SIG-M5 (cell line): ENCODE measurements at places on chromosomes 2 and 18.

GRCh38 chr18:9081940-9082339, 20.6 kb upstream of the NDUFV2 start:
- no peak for DNase-seq

DNA sequence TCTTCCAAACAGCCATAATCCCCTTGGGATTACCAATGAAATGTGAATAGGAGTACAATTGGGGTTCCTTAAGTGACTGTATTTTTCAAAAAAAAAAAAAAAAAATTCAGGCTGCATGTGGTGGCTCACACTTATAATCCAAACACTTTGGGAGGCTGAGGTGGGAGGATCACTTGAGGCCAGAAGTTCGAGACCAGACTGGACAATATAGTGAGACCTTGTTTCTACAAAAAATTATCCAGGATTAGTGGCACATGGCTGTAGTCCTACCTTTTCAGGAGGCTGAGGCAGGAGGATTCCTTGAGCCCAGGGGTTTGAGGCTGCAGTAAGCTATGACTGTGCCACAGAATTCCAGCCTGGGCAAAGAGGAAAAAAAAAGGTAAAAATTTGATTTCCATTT, 189.6 kb upstream of the GATA6 start:
- no peak for DNase-seq

DNA sequence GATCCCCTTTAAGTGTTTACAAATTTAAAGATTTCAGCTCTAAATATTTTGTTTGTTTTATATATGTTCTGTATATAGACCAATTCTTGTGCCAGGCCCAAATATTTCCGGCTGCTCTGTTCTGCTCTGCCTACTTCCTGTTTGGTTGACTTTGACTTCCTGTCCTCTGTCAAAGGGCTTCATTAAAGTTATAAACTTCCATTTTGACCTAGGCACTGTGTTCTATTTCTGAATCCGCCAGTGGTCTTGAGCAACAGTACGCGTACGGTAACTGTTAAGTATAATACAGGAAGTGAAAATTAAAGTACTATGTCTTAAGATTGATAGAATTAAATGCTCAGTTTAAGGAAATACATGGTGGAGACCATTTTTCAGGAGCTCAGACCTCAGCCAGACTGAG, 13.5 kb upstream of the REL start:
- DNase-seq, result peak; percentile 97

GRCh38 chr2:108988076-108988795, 784 bp downstream of the EDAR start:
- no peak for DNase-seq

GRCh38 chr2:65355186-65355831, 77.1 kb downstream of the SPRED2 start:
- DNase-seq, result no peak

- no peak for DNase-seq
Measured at GRCh38 chr2:142040556-142040955, 90.3 kb downstream of the LRP1B start.

DNA sequence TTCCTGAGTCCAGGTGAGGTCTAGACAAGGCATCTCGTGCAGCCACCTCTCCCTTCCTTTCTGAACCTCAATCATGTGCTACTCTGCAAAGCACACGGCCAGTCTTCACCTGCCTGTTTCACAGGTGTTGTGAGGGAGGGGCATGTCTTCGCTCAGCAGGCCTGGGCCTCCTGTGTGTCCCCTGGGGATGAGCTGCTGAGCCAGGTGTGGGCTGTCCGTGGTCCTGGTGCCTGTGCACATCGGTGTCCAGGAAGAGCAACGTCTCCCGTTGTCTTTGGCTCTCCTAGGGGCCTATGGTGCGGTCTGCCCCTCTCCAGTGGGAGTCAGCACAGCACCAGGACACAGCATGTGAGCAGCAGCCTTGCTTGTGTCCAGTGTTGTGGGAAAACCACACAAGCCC, 16.7 kb downstream of the ARHGEF4 start:
- DNase-seq, result no peak

DNA sequence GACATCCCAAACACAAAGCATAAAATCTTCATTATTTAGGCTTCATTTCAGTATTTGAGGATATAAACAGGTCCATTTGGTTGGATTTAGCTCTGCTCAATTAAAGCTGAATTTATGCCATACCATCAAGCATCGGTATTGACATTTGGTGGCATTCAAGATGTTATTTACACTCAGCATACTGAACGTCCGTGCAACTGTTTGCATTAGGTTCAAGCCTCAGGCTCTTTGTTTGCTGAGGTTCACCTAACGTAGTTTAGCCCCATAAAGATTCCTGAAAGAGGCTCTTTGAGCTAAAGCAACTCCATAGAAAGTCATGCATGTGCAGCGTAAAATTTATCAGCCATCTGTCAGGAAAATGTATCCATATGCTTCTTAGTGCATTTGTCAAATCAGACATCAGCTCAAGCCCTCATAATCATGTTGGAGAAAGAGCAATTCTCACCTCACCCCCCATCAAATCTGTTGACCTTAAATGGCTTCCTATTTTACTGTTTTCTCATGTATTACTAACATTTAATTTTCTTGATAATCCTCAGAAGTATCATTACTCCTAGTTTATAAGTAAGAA, 366.9 kb downstream of the EPHA4 start:
- DNase-seq, result no peak

GRCh38 chr18:76588601-76589226, 93.7 kb upstream of the ZNF516 start:
- no peak for DNase-seq

- no peak for DNase-seq
Measured at GRCh38 chr18:59453468-59453961, 94.5 kb upstream of the LMAN1 start.

DNA sequence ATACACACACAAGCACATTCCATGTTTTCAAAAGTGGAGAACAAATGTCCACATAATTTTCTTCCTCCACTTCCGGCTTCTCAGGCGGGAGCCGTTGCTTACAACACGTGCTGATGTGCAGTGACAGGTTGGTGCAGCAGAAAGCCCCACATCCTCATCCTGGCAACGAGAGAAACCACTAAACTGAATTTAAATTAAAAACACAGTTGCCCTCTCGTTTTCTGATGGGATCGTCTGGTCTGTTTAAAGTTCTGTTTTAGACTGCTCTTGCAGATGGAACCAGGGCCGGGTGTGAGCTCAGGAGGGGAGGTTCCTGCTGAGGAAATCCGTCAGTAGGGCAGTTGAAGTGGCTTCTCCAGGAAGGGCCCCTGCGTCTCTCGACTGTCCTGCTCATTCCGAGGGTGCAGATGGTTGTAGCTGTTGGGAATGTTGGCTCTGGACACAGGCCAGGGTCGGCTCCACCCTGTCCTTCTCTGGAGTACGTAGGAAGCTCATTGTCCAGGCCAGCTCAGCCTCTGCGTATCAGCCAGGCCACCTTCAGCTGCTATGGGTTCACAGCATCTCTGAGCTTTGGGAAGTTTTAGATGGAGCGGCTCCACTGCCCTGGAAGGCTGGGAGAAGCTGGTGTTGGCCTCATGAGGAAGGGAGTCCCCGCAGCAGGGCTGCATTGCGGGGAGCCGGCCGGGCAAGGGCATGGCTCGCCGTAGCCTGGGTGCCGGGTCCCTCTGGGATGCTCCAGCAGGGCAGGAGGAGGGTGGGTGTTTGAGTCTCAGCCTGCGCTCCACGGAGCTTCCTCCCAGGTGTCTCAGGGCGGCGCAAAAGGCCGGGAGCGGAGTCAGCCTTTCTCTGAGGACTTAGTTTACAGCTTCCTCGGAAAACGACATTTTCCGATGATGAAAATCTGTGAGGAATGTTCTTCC, 58.3 kb downstream of the NFATC1 start:
- DNase-seq, result no peak

- no peak for DNase-seq
Measured at GRCh38 chr2:1406434-1406833, 6.8 kb upstream of the TPO start.

- DNase-seq, result no peak
Measured at GRCh38 chr18:24651434-24651833, 191.0 kb downstream of the HRH4 start.

DNA sequence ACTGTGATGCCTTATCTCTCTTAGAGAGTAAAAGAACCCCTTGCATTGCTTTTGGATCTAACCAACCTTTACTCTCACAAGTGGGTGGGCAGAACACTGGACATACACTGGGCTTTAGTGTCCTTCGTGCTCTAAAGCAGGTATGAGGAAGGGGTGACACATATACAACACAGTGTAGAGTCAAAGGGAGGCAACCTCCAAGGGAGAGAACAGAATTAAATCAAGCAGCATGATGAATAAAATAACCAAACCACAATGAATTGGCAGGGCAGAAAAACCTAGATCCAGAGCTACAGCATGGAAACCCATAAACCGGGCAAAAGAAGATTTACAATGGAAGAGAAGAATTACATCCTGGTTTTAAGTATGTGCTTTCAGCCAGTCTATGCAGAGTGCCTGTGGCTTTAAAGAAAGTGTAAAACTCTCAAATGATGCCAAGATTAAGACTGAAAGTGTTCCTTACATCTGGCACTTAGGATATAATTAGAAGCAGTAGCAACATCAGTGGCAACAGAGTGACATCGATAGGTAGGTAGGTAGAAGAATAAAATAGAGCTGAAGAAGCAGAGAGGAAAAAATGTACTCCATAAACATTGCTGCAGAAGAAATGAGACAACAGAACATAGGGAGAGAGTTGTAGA, 191.7 kb upstream of the ZC3H15 start:
- DNase-seq, result no peak

- DNase-seq, result no peak
Measured at GRCh38 chr18:8951491-8951890, 151.0 kb upstream of the NDUFV2 start.
